Peyer's patch (tissue), 4 donors: ENCODE measurements at places on chromosomes 2 and 18. TPM values are rescaled to one million over a fixed set of nuclear protein-coding genes. Genes with fewer than 3 reads are reported as not detected.

MTCL1 gene
- 5.5 TPM for total RNA-seq

TMEM18 gene
- 22.8 TPM for total RNA-seq

CHMP3 gene
- total RNA-seq = 127 TPM

ITPRIPL1 gene
- not detected for total RNA-seq

IGFBP2 gene
- 24.8 TPM for total RNA-seq

PDK1 gene
- total RNA-seq = 25.6 TPM

KCNF1 gene
- total RNA-seq = not detected

ATP8B1 gene
- 115 TPM for total RNA-seq

SMAD7 gene
- 79.7 TPM for total RNA-seq

MAT2A gene
- 148 TPM for total RNA-seq

IL1R2 gene
- 10.0 TPM for total RNA-seq

MC4R gene
- total RNA-seq = not detected

POMC gene
- total RNA-seq = not detected

NPHP1 gene
- total RNA-seq = 20.6 TPM

MLPH gene
- 82.5 TPM for total RNA-seq

SKA1 gene
- total RNA-seq = 5.8 TPM

SCYGR7 gene
- not detected for total RNA-seq

TNFAIP6 gene
- total RNA-seq = not detected

SAG gene
- total RNA-seq = not detected

NEB gene
- total RNA-seq = 2.7 TPM

IL36RN gene
- total RNA-seq = not detected

OR6B2 gene
- total RNA-seq = not detected

VWC2L gene
- total RNA-seq = not detected

UGT1A3 gene
- total RNA-seq = not detected

LCT gene
- 14.9 TPM for total RNA-seq

CNDP1 gene
- not detected for total RNA-seq

KANSL1L gene
- total RNA-seq = 25.7 TPM

CAVIN2 gene
- 14.3 TPM for total RNA-seq

MEP1B gene
- total RNA-seq = 497 TPM

POTEC gene
- not detected for total RNA-seq

PFN4 gene
- not detected for total RNA-seq

CACNB4 gene
- total RNA-seq = 4.6 TPM

FAM124B gene
- 1.0 TPM for total RNA-seq

AKAIN1 gene
- not detected for total RNA-seq

ALK gene
- 1.3 TPM for total RNA-seq

UGT1A9 gene
- total RNA-seq = 12.3 TPM

EML6 gene
- total RNA-seq = 6.0 TPM

SLC14A1 gene
- 1.6 TPM for total RNA-seq
